ENCODE measurements at places on chromosomes 5 and 9.

GRCh38 chr9:97919217-97919813 lies 3.0 kb downstream of the TRMO start:
- DNase-seq, result no peak

- no peak for DNase-seq
Observed at GRCh38 chr5:158276692-158277091, 417.7 kb upstream of the CLINT1 start.

- DNase-seq, result no peak
Observed at GRCh38 chr5:174559141-174559540, 165.2 kb upstream of the MSX2 start.

- DNase-seq, result no peak
Observed at GRCh38 chr5:37601163-37601562, 222.0 kb downstream of the WDR70 start.

GRCh38 chr5:132825033-132825833 lies 5.2 kb downstream of the SHROOM1 start:
- no peak for DNase-seq

DNA sequence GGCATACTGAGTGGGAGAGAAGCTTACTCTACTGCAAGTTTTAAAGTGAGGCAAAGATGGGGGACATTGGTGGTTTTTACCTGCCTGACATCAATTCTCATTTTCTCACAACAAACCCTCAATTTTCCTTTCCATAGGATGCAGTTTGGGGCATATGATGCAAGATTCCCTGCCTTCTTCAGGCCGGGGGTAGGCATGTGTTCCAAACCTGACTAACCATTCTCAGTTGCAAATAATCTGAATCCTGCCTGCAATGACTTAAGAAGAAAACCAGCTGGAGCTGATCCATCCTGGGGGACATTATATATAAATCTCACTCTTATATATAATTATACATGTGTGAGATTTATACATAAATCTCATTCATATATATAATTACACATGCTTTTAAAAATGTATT lies 223.6 kb upstream of the EFNA5 start:
- no peak for DNase-seq

GRCh38 chr5:111703662-111704061 lies 53.3 kb downstream of the NREP start:
- DNase-seq, result peak; percentile 60

Data from GM12864 (cell line).